ENCODE measurements at places on chromosomes 16 and 17.

DNA sequence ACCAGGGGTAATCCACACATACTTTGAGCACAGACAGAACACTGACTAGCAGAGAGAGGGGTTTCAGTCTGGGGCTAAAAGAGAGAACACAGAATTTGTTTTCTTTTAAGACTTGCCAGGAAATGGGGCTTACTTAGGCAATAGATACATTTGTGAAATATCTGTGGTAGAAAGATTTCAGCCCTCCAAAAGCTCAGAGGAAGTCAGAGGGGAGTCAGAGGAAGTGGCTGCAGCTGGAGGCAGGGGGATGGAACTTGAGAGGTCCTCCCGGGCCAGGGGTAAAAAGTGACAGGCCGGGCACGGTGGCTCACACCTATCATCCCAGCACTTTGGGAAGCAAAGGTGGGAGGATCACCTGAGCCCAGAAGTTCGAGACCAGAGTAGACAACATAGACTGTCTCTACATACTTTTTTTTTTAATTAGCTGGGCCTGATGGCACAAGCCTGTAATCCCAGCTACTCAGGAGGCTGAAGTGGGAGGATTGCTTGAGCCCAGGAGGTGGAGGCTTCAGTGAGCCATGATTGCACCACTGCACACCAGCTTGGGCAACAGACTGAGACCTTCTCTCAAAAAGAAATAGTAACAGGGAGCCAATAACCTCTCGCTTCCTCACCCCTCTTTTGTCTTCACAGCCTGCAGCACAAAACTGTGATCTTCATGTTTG lies 49.9 kb downstream of the NLRC5 start:
- DNase-seq: peak; percentile 81

- peak; percentile 27 for DNase-seq
Measured at GRCh38 chr16:88437367-88437964, 15.6 kb upstream of the ZFPM1 start.

- peak; percentile 73 for DNase-seq
Measured at GRCh38 chr16:81634380-81635062, 144.6 kb upstream of the PLCG2 start.

GRCh38 chr17:40348562-40349476 lies 15.7 kb downstream of the GJD3 start:
- no peak for DNase-seq

DNA sequence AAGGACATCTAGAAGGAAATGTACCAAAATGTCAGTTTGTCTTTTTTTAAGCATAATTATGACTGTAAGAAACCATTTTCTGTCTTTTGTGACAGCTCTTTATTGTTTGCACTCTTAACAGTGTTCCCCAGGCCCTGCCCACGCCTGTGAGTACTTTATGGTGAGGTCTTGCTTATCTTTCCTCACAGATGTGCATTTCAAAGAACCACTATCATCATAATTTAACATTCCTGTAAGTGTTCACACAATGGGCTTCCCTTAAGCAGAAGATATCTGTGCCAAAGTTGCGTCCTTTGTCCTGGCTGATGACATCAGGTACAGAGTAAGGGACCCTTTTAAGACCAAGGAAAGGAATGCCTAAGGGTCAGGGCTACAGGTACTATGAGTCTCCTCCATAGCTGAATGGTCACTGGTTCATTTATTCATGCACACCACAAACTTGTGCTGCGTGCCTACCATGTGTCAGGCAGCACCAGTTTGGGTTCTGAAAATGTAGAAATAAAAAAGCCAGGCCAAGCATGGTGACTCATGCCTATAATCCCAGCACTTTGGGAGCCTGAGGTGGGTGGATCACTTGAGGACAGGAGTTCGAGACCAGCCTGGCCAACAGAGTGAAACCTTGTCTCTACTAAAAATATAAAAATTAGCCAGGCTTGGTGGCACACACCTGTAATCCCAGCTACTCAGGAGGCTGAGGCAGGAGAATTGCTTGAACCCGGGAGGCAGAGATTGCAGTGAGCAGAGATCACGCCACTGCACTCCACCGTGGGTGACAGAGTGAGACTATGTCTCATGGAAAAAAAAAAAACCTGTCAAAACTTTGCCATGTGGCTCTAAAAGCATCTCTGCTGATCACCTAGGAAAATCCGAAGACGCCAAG lies 55.4 kb upstream of the NLK start:
- no peak for DNase-seq

DNA sequence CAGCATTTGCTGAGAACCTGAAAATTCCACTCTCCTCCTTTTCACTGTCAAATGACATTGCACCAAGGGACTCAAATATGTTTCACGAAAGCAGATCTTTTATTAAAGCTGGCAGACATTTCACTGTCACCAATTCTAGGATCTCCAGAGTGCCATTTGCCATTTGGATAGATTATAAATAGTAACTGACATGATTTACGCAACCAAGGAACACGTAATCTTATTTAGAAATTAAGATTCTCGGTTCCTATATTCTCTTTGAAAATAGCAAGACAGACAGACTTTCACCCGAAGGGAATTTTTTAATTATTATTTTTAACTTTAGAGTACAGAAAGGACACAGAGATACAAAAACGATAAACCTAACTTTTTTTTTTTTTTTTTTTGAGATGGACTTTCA lies 49.6 kb downstream of the ANKFY1 start:
- DNase-seq: no peak
